ENCODE measurements at places on chromosomes 11 and 22. TPM values are rescaled to one million over a fixed set of nuclear protein-coding genes. Genes with fewer than 3 reads are reported as not detected.

Gene TNNI2
- total RNA-seq, result not detected

Gene C22orf15
- total RNA-seq, result 0.86 TPM

Gene DDI1
- total RNA-seq, result not detected

Gene SCN4B
- total RNA-seq, result not detected

Gene ALDH3B1
- 0.98 TPM for total RNA-seq

Gene TLCD5
- 0.26 TPM for total RNA-seq

Gene DCDC1
- 0.14 TPM for total RNA-seq

Gene TMEM258
- total RNA-seq, result 133 TPM

Gene MPEG1
- not detected for total RNA-seq

Gene GANAB
- 269 TPM for total RNA-seq

Gene FSHB
- not detected for total RNA-seq

Gene NRGN
- 5.4 TPM for total RNA-seq

Gene SART1
- 107 TPM for total RNA-seq

Gene ANO9
- 2.4 TPM for total RNA-seq

Gene ZNF215
- total RNA-seq, result 0.24 TPM

Gene SYT13
- not detected for total RNA-seq

Gene AAMDC
- 4.9 TPM for total RNA-seq

GRCh38 chr11:85170184-85170583, 457.0 kb downstream of the DLG2 start:
- no peak for DNase-seq

DNA sequence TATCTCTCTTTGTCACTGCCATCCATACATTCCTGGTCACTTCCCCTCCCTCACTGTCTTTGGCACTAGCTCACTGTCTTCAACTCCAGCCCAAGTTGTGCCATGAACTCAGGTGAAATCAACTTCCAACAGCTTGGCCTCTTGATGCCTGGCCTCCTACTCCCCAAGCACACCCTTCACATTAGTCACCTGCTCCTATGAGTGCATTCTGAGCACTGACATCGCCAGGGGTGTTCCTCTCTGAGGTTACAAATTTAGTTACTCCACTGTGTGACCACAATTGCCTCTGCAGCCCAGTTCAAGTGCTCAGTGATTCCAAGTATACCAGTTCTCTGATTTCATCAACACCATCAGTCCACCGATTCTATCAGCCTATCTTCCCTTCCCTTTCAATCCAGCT, 10.8 kb downstream of the DRD2 start:
- DNase-seq, result no peak

GRCh38 chr11:6057452-6057851, 26.9 kb upstream of the OR56A1 start:
- no peak for DNase-seq

DNA sequence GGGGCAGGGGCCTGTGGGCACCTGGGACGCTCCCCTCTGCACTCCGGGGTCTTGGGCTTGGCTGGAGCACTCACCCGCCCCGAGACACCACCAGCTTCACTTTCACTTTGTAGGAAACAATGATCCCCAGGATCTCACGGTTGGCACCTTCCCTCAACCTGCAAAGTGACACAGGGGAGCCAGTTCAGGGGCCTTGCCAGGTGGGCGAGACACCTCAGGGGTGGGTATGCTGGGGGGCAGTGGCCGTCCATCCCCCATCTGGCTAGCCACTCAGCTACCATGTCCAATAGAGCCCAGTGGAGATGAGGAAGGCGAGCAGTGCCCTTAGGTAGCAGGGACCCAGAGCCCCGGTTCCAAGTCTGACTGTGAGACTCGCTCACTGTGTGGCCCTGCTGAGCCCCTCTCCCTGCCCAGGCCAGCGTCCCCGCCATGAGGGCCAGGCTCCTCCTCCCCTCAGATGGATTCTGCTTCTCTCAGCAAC, 32.3 kb downstream of the TPBGL start:
- no peak for DNase-seq

- no peak for DNase-seq
Observed at GRCh38 chr11:60265373-60266214, 14.9 kb upstream of the MS4A4A start.

DNA sequence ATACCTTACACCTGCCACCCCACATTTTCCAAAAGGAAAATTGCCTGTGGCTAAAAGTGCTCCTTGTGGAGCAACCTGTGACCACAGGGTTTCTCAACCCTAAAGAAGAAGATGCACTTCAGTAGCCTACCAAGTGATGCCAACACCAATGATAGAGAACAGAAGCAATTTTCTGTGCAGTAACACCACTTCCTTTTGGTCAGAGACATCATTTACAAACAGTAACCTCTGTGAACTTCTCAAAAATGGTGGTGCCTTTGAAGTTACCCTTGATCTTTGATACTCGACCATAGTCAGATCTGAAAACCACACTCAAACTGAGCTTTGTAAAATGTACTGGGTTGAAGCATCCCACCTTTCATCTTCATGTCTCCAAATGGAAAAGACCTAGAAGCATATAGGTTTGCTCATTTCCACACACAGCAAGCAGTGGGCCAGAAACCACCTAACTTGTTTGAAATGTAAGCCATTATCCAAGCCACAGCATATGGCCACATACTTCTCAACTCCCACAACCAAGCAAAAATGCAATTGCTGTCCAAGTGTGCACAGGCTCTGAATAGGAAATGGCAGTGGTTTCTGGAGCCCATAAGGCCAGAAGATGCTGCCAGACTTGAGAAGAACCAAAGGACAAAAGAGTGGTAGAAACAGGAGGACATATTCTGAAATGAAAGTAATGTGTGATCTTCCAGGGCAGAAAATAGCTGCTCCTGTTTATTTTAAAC, 24.3 kb downstream of the MPPED2 start:
- DNase-seq, result no peak

DNA sequence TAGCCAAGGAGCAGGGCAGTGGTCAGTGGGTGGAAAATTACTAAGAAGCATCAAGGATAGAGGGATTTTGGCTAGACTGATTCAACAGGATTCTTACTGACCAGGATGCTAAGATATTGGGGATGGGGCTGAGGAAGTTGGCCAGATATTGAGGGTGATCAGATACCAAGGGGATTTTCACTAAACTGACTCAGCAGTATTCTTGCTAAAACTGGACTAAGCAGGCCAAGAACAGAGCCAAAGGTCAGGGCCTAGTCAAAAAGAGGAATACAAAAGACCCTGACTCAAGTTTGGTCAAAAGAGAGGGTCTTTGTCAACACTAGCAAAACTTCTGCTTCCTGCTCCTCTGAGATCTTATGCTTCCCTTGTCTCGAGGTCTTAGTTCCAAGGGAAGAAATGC, 38.6 kb upstream of the DEUP1 start:
- DNase-seq, result no peak

DNA sequence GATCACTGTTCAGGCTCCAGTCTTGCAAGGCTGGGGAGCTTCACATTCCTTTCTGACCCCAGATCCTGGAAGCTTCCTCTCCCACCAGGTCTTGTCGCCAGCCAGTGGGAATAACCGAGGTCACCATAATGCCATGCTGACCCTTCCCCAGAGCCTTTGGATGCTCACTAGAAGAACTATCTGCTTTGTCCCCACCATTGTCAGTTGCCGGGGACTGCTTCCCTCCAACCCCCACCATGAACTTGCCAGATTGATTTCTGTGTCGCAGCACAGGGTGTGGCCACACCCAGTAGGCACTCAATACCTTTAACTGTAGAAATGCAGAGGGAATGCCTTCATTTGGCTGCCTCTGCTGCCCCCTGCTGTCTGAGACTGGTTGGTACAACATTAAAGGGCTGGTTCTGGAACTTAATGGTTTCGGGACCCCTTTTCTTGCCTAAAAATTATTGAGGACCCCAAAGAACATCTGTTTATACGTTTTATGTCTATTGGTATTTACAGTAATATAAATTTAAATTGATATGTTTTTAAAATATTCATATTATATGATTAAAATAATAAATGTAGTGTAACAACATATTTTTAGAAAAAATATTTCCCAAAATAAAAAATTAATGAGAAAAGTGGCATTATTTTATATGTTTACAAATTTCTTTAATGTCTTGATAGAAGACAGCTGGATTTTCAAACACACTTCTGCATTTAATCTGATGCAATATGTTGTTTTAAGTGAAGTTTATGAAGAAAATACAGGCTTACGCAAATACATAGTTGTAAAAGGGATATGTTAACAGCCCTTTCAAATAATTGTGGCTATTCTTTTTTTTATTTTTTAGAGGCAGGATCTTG, 6.7 kb upstream of the GDPD5 start:
- DNase-seq, result peak; percentile 79

DNA sequence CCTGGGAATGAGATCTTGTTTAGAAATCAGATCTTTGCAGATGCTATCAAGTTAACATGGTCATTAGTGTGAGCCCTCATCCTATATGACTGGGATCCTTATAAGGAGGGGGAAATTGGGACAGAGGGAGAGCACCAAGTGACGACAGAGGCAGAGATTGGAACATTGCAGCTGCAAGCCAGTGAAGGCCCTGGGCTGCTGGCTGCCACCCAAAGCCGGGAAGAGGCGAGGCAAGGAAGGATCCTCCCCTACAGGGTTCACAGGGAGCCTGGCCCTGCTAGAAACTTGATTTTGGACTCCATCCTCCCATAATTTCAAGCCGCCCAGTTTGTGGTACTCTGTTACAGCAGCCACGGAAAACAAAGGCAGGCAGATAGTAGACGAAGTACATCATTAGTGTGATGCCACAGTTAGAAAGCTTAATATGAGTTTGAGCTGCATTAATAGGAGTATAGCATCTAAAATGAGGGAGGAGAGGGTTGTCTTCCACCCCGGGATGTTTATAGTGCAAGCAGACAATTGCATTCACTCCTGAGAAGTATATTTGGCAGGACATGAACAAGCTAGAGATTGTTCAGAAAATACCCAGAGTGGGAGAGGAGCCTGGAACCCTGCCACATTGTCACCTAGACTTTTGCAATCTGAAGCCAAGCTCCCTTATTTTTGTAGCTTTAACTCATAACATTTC, 56.8 kb upstream of the CLMP start:
- DNase-seq, result no peak

- DNase-seq, result no peak
Observed at GRCh38 chr22:35119494-35119893, 53.5 kb downstream of the ISX start.

DNA sequence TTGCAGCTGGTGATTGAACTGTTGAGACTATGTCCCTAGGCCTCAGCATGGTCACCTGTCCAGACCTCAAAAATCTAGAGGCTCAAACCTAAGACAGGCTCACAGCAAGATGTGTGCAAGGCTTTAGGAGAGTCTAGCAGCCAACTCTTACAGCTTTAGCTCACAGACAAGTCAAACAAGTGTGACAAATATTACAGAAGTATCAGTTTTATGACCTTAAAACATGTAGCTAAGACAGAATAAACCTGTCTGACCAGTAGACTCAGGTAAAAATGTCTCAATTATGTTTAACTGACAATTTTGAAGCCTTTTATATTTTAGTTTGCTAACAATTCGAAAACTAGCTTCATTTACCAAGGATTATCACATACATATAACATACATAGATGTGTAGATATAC, 80.0 kb upstream of the HTATIP2 start:
- DNase-seq, result no peak

DNA sequence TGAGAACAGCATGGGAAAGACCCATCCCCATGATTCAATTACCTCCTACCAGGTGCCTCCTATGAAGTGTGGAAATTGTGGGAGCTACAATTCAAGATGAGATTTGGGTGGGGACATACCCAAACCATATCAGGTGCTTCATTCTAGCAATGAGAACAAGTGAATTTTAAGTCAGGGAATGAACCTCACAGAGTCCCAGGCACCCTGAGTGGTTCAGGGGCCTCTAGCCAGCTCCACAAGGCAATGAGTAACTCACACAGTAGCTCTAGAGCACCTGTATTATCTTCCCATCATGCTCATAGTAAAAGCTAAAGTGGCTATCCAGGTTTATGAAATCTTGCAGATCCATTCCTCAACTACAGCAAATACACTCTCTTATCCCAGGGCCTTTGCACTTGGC, 13.1 kb upstream of the ACCSL start:
- DNase-seq, result no peak

DNA sequence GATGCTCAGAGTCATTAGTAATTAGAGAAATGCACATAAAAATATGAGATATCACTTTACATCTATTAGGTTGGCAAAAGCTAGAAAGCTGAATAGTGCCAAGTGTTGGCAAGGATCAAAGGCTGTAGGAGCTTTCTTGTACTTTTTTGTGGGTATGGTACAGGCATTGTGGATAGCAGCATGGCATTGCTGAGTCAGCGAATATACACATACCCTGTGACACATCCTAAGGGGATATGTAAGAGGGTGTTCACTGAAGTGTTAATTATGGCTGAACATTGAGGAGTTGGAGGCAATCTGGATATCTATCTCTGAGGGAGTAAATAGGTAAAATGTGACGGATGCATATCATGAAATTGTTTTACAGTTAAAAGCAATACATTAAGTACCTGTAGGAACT, 27.0 kb upstream of the IL18BP start:
- DNase-seq, result no peak

DNA sequence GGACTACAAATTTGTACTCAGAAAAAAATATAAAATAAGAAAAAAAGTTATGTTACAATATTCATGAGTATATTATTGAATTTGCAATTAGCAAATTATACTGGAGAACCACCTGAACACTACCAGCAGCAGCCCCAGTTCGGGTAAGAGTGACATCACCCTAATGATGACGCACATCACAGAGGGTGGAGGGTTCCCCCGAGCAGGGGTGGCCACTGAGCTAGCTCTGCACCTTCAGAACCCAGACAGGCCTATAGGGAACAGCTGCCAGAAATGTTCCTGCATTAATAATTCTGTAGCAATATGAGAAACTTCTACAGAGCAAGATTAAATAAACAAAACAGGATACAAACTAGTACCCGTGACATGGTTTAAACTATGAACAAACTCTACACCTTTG, 17.5 kb upstream of the ARAP1 start:
- no peak for DNase-seq

GRCh38 chr11:122138744-122139594, 23.0 kb upstream of the BLID start:
- DNase-seq, result no peak

DNA sequence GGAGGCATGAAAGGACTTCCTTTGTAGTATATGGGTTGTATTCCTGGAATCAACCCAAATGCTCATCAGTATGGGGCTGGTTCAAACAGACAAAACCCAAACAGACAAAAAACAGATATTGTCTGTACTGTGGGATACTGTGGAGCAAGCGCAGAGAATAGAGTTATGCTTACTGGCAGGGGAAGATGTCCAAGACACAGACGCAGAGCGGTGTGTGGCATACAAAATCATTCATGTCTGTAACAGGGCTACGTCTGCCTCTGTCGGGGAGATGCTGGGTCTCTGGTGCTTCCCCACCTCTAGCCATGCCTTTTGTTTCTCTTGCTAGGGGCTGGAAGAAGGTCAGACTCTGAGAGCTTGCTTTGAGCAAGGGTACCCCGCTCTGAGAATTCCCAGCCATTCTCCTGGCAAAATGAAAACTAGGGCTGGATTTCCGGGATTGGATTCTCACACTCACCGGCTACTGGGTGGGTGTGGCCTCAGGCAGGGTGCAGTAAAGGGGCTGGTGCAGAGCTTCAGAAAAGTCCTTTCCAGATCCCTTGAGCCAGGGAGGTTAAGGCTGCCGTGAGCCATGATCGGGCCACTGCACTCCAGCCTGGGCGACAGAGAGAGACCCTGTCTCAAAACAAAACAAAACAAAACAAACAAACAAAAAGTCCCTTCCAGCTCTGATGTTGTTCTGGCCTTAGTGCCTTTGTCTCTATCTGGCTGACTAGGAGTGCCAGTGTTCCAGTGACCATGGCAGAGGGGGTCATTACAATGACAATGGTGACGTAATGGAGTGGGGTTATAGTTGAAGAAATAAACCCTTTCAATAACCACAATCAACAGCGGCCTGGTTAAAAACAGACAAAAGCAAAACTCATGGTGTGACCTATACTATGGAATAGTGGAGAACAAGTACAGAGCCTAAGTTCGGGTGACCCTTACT, 2.9 kb upstream of the ABCC8 start:
- no peak for DNase-seq

- no peak for DNase-seq
Observed at GRCh38 chr22:38871360-38872171, 450 bp downstream of the CBX6 start.
